ENCODE measurements at places on chromosomes 3 and 15. TPM values are rescaled to one million over a fixed set of nuclear protein-coding genes. Genes with fewer than 3 reads are reported as not detected.

PPARG gene
- total RNA-seq, result 14.5 TPM

ACTRT3 gene
- total RNA-seq, result 0.64 TPM

WDR93 gene
- total RNA-seq, result not detected

GOLGA6L9 gene
- total RNA-seq, result 7.9 TPM

ACTL6A gene
- total RNA-seq, result 64.6 TPM

C3orf70 gene
- total RNA-seq, result under 0.01 TPM

CA12 gene
- 44.0 TPM for total RNA-seq

FGF7 gene
- total RNA-seq, result 0.13 TPM
